Progenitor cell of endocrine pancreas (in vitro differentiated cells): ENCODE measurements at places on chromosomes 7 and 10.
A peak's percentile ranks its signal among the peaks of the same experiment; 100 is the strongest.

DNA sequence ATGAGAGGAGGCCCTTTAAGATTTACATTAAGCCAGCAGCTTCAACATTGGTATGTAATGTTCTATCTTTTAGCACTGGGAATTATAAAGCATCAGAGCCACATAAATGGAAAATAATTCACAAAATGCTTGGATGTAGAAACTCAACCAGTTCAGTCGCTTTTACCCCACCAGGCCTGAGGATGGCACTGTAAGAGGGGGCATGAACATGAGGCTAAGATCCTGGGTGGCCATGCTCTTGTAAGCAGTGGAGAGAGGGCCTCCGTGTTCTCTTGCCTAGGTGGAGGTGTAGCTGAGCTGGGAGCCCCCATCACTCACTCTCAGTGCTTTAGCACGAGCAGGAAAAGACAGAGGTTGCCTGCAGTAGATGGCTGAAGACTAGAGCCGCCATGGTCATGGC is 238.8 kb downstream of the FANK1 start:
- H3K4me1 ChIP-seq: peaks cover 11% of the 10 kb centered on the region
- DNase-seq: no peak
- H3K36me3 ChIP-seq: peaks cover 3% of the 10 kb centered on the region
- H3K27me3 ChIP-seq: peaks cover 24% of the 10 kb centered on the region
- H3K4me3 ChIP-seq: no peak overlapping the region

DNA sequence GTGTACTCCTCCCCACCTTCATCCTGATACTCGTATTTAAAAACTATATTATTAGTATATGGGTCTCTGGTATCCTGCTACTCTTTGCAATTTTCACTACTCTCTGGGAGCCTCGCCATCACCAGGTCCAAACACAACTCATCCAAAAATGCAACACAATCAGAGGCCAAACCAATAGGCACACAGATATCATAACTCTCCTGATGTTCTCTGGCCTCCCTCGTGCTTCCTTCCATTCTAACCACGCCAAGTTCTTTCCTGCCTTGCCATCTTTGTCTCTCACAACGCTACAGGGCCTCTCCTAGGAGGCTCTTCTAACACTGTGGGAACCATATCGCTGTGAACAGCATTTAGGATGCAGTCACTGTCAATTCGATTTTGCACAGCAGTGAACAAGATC is 7.3 kb downstream of the RHEB start:
- H3K4me3 ChIP-seq: no peak overlapping the region
- peak overlapping the region; percentile 18 for H3K27ac ChIP-seq
- no peaks in the 10 kb centered on the region for H3K27me3 ChIP-seq
- peaks cover 6% of the 10 kb centered on the region for H3K36me3 ChIP-seq
- no peak for DNase-seq
- peaks cover 21% of the 10 kb centered on the region for H3K4me1 ChIP-seq

DNA sequence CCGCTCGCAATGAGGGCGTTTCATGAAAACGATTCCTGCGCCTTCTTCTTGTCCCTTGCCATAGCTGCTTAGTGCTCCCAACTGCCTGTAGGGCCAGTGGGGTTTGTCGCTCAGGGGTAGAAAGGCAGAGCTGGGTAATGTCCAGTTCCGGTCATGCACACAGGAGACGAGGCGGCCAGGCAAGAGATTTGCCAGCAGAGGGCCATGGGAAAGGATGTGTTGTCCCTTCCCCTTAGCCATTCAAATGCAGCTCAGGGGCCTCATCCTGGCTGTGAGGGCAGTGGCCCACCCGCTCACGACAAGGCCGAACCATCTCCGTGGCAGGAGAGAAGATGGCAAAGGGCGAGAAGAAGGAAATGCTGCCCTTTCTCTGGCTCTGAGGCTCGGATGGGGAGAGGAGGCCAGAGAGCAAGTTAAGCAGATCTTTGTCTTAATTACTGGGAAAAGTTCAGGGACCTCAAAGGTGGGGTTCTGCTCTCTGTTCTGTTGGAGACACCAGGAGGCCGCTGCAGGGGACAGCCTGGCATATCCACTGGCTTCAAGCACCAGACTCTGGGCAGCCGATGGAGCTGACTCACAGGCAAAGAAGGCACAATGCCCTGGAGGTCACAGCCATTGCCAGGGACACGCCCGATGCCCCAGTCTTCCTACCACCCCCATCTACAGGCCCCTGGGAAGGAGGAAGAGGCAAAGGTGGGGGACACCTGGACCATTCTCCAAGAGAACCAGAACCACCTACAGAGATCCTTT is 534.8 kb upstream of the MGMT start:
- no peak overlapping the region for H3K27ac ChIP-seq
- no peaks in the 10 kb centered on the region for H3K4me1 ChIP-seq
- H3K4me3 ChIP-seq: no peak overlapping the region
- H3K36me3 ChIP-seq: no peaks in the 10 kb centered on the region
- peaks cover 44% of the 10 kb centered on the region for H3K27me3 ChIP-seq
- no peak for DNase-seq

- H3K27me3 ChIP-seq: no peaks in the 10 kb centered on the region
- no peak overlapping the region for H3K4me3 ChIP-seq
- no peak for DNase-seq
- H3K36me3 ChIP-seq: no peaks in the 10 kb centered on the region
Observed at GRCh38 chr7:8739837-8740236, 306.4 kb downstream of the NXPH1 start.

DNA sequence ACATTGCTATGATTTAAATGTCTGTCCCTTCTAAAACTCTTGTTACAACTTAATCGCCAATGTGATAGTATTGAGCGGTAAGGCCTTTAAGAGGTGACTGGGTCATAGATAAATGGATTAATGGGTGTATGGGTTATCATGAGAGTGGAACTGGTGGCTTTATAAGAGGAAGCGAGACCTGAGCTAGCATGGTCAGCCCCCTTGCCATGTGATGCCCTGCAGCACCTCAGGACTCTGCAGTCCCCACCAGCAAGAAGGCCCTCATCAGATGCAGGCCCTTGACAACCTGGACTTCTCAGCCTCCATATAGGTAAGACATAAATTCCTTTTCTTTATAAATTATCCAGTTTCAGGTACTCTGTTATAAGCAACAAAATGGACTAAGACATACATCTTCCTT is 15.6 kb downstream of the PARP12 start:
- no peak for DNase-seq
- no peak overlapping the region for H3K4me3 ChIP-seq
- no peaks in the 10 kb centered on the region for H3K36me3 ChIP-seq
- peaks cover 30% of the 10 kb centered on the region for H3K4me1 ChIP-seq
- H3K27me3 ChIP-seq: peaks cover 4% of the 10 kb centered on the region

- no peaks in the 10 kb centered on the region for H3K36me3 ChIP-seq
- no peak overlapping the region for H3K27ac ChIP-seq
- no peaks in the 10 kb centered on the region for H3K4me1 ChIP-seq
- H3K27me3 ChIP-seq: no peaks in the 10 kb centered on the region
- DNase-seq: no peak
Observed at GRCh38 chr7:64602518-64602917, 39.6 kb upstream of the ZNF680 start.

DNA sequence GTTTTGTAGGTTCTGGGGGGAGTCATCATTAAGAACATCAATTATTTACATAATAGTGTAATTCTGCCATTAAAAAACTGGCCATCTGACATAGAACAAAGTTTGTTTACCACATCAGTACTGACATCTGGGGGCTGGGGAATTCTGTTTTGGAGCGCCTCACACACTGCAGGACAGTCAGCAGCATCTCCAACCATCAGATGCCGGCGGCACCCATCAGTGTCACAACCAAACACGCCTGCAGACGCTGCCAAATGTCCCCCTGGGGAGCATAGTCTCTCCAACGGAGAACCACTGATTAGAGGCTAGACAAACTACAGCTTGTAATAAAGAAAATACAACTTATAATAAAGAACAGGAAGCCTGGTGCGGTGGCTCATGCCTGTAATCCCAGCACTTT is 26.0 kb downstream of the GNA12 start:
- H3K36me3 ChIP-seq: peaks cover 15% of the 10 kb centered on the region
- DNase-seq: no peak
- no peak overlapping the region for H3K4me3 ChIP-seq
- H3K4me1 ChIP-seq: peaks cover 17% of the 10 kb centered on the region
- no peak overlapping the region for H3K27ac ChIP-seq

- H3K36me3 ChIP-seq: peaks cover 6% of the 10 kb centered on the region
- H3K27me3 ChIP-seq: no peaks in the 10 kb centered on the region
- DNase-seq: peak; percentile 35
- peaks cover 29% of the 10 kb centered on the region for H3K4me1 ChIP-seq
Observed at GRCh38 chr10:132418527-132419416, 21.8 kb downstream of the PWWP2B start.

- peaks cover 19% of the 10 kb centered on the region for H3K4me1 ChIP-seq
- peak overlapping the region; percentile 75 for H3K4me3 ChIP-seq
- H3K27ac ChIP-seq: peak overlapping the region; percentile 45
- no peak for DNase-seq
Observed at GRCh38 chr7:1569440-1569832, 396 bp downstream of the PSMG3 start.

DNA sequence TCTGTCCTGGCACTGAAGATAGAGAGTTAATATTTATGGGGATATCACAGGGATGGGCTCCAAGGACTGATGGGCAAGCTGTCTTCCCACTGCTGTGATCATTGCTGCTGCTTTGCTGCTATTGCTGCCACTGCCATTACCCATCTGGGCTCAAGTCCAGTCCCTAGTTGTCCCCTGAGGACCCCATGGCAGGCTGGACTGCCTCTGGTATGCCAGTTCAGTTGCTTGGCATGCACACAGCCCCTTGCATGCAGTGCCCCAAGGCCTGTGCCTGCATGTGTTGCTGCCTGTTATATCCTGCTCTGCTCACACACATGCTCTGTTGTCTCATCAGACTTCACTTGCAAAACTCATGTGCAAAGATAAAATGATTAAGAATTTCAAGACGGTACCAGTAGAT is 109.5 kb downstream of the ADRA2A start:
- DNase-seq: no peak
- no peak overlapping the region for H3K4me3 ChIP-seq
- no peaks in the 10 kb centered on the region for H3K4me1 ChIP-seq

DNA sequence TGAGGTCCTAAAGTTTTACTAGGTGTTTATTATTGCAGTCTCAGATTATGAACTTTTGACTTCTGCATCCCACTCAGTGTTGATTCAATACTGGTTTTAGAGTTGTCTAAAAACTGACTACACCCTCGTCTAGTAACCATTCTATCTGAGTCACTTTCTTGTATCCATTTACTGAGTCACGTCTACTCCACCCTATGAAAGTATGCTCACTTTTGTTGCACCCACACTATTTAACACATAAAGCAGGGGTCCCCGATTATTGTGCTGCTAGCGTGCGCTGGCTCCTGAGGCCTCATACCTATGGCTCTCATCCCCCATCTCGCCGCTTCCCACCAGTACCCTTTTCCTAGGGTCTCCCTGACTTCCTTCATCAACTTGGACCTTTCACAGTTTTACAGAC is 2.0 kb downstream of the SAMD9 start:
- H3K27ac ChIP-seq: no peak overlapping the region
- H3K36me3 ChIP-seq: no peaks in the 10 kb centered on the region
- no peaks in the 10 kb centered on the region for H3K4me1 ChIP-seq
- no peaks in the 10 kb centered on the region for H3K27me3 ChIP-seq
- DNase-seq: no peak

DNA sequence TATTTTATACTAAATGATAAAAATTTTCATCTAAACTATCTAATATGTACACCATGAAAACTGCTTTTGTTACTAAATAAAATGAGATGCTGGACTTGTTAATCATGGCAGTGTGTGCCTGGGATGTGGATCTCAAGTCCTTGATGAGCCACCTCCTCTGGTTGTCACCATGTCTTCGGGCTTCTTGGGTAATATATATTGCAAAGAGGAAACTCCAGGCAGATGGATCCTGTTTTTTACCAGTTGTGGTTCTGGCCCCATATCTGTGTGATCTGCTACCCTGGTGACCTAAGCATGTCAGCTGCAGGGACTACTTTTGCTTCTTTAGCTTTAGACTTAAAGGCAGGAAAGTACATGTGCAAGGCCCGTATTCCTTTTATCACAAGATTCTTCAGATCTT is 46.2 kb downstream of the TMEM60 start:
- H3K4me3 ChIP-seq: no peak overlapping the region
- no peak for DNase-seq
- H3K36me3 ChIP-seq: peaks cover 5% of the 10 kb centered on the region

GRCh38 chr7:156158693-156159092 is 346.4 kb upstream of the SHH start:
- DNase-seq: no peak
- H3K36me3 ChIP-seq: no peaks in the 10 kb centered on the region
- no peak overlapping the region for H3K27ac ChIP-seq
- H3K4me1 ChIP-seq: peaks cover 2% of the 10 kb centered on the region
- peaks cover 28% of the 10 kb centered on the region for H3K27me3 ChIP-seq

- no peak for DNase-seq
- no peak overlapping the region for H3K4me3 ChIP-seq
- no peaks in the 10 kb centered on the region for H3K4me1 ChIP-seq
Observed at GRCh38 chr10:64528294-64529002, 1007.2 kb downstream of the REEP3 start.

DNA sequence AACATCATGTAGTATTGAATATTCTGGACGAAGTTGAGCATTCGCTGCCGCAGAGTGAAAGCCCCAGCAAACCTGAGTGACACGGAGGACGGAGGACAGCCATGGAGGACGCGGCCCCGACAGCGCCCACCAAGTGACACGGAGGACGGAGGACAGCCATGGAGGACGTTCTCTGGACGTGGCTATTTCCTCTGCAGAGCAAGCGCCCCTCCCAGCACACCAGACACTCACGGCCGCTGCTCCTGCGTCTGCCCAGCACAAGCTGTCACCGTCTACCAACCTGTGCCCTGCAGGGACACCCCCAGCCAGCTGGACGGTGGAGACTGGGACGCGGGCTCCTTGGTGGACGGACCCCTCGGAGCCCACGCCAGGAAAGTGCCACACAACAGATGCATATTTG is 7.3 kb upstream of the ADAM8 start:
- no peak overlapping the region for H3K4me3 ChIP-seq
- no peaks in the 10 kb centered on the region for H3K27me3 ChIP-seq
- H3K4me1 ChIP-seq: peaks cover 6% of the 10 kb centered on the region
- peaks cover 27% of the 10 kb centered on the region for H3K36me3 ChIP-seq

GRCh38 chr7:110977127-110977737 is 113.7 kb upstream of the LRRN3 start:
- H3K27me3 ChIP-seq: no peaks in the 10 kb centered on the region
- no peak for DNase-seq
- no peak overlapping the region for H3K27ac ChIP-seq
- H3K4me1 ChIP-seq: peaks cover 18% of the 10 kb centered on the region

GRCh38 chr7:35726654-35727053 is 31.7 kb upstream of the HERPUD2 start:
- no peak for DNase-seq
- H3K27me3 ChIP-seq: no peaks in the 10 kb centered on the region
- H3K4me1 ChIP-seq: no peaks in the 10 kb centered on the region
- H3K27ac ChIP-seq: no peak overlapping the region
- H3K4me3 ChIP-seq: no peak overlapping the region

- H3K27ac ChIP-seq: peak overlapping the region; percentile 11
- H3K27me3 ChIP-seq: no peaks in the 10 kb centered on the region
- peaks cover 16% of the 10 kb centered on the region for H3K4me1 ChIP-seq
- no peak overlapping the region for H3K4me3 ChIP-seq
- DNase-seq: no peak
Observed at GRCh38 chr10:23047201-23048050, 48.0 kb upstream of the MSRB2 start.

- no peak overlapping the region for H3K27ac ChIP-seq
- H3K27me3 ChIP-seq: no peaks in the 10 kb centered on the region
- no peak for DNase-seq
Observed at GRCh38 chr7:96827701-96828100, 118.1 kb upstream of the SEM1 start.

- H3K27me3 ChIP-seq: peaks cover 10% of the 10 kb centered on the region
- no peak for DNase-seq
- no peaks in the 10 kb centered on the region for H3K4me1 ChIP-seq
Observed at GRCh38 chr10:10361301-10361885, 656.3 kb upstream of the CELF2 start.

GRCh38 chr7:113392421-113392820 is 274.1 kb upstream of the SMIM30 start:
- H3K27me3 ChIP-seq: peaks cover 7% of the 10 kb centered on the region
- H3K27ac ChIP-seq: no peak overlapping the region
- no peak for DNase-seq
- H3K4me1 ChIP-seq: no peaks in the 10 kb centered on the region
